ENCODE measurements at places on chromosomes 3 and 15. TPM values are rescaled to one million over a fixed set of nuclear protein-coding genes. Genes with fewer than 3 reads are reported as not detected.

- peak overlapping the region; percentile 87 for H3K27ac ChIP-seq
- DNase-seq: peak; percentile 27
- peaks cover 45% of the 10 kb centered on the region for H3K4me1 ChIP-seq
- no peaks in the 10 kb centered on the region for H3K36me3 ChIP-seq
- no peaks in the 10 kb centered on the region for H3K27me3 ChIP-seq
- H3K4me3 ChIP-seq: no peak overlapping the region
Measured at GRCh38 chr15:38128341-38128781, 124.3 kb upstream of the SPRED1 start.

DNA sequence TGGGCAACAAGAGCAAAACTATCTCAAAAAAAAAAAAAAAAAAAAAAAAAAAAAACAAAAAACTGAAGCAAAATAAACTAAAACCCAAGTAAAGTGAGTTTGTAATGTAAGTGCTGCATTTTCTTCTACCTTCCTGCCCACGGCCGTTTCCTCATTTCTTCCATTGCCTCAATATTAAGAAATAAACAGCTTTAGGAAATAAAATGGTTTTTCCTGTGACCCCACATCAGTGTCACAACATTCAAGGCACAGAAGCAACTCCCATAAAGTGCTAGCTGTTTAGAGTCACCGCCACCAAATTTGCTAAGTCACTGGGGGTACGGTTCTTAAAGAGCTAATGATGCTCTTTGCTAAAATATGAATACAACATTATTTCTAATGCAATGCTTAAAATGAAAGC lies 3.3 kb downstream of the PKM start:
- H3K36me3 ChIP-seq: no peaks in the 10 kb centered on the region
- H3K27me3 ChIP-seq: no peaks in the 10 kb centered on the region
- no peak for DNase-seq
- H3K27ac ChIP-seq: peak overlapping the region; percentile 96
- H3K4me1 ChIP-seq: peaks cover 72% of the 10 kb centered on the region
- H3K4me3 ChIP-seq: no peak overlapping the region

GRCh38 chr3:46395210-46395661 lies 11.6 kb downstream of the CCR5AS start:
- no peak overlapping the region for H3K4me3 ChIP-seq
- no peaks in the 10 kb centered on the region for H3K36me3 ChIP-seq
- no peak for DNase-seq
- H3K4me1 ChIP-seq: no peaks in the 10 kb centered on the region

LPP gene
- 185 TPM for total RNA-seq

ITGB5 gene
- total RNA-seq: 49.2 TPM

GPR62 gene
- not detected for total RNA-seq

Data from stomach (tissue), 19 donors.